ENCODE measurements at places on chromosomes 1 and 21.

GRCh38 chr1:235940285-235940684, 73.6 kb upstream of the LYST start:
- DNase-seq: no peak

GRCh38 chr1:36687312-36687711, 204.6 kb upstream of the CSF3R start:
- no peak for DNase-seq

- no peak for DNase-seq
Measured at GRCh38 chr1:71882637-71883036, 399.7 kb downstream of the NEGR1 start.

DNA sequence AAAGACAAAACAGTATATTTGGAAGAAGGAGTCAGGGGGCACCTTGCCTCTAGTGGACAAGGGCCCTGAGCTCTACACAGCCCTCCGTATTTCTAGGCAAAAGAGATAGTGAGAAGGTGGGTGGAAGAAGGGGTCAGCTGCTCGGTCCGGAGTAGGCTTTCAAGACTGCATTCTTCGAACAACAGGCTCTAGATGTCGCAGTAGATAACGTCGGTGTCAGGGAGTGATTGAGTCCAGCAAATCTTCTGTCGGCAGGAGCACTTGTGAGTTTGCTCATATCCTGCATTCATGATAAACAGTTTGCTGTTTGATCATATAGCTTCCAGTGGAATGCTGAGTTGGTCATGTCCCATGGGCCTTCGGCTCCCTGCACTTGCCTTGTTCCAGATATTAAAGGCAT, 36.8 kb downstream of the DIPK1A start:
- DNase-seq: no peak

DNA sequence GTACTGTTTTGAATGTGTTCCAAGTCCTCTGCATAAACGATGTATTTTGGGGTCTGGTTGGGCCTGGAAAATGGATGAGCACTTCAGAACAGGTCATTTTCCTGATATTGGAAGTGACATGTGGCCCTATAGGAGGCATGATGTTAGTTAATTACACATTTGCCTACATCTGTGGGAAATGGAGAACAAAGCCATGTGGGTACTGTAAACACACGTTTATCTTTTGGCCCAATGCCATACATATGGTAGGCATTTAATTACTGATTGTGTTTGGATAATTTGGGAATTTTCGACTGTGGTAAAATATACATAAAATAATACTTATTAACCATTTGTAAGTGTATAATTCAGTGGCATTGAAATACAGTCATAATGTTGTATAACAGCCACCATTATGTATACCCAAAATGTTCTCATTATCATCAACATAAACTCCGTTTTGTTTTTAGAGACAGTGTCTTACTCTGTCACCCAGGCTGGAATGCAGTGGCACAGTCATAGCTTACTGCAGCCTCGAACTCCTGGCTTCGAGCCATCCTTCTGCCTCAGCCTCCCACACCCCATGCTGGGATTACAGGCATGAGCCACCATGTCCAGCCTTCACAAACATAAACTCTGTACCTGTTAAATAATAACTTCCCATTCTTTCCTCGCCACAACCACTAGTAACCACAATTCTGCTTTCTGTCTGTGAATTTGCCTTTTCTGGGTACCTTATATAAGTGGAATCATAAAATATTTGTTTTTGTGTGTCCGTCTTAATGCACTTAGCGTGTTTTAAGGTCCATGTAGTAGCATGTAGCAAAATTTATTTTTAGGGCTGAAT, 11.9 kb upstream of the RNPEP start:
- DNase-seq: no peak

GRCh38 chr1:31054958-31055481, 10.5 kb downstream of the PUM1 start:
- DNase-seq: no peak

- DNase-seq: no peak
Measured at GRCh38 chr21:37686991-37687810, 229.1 kb downstream of the KCNJ6 start.

- DNase-seq: no peak
Measured at GRCh38 chr21:14120091-14120734, 90.5 kb downstream of the LIPI start.

DNA sequence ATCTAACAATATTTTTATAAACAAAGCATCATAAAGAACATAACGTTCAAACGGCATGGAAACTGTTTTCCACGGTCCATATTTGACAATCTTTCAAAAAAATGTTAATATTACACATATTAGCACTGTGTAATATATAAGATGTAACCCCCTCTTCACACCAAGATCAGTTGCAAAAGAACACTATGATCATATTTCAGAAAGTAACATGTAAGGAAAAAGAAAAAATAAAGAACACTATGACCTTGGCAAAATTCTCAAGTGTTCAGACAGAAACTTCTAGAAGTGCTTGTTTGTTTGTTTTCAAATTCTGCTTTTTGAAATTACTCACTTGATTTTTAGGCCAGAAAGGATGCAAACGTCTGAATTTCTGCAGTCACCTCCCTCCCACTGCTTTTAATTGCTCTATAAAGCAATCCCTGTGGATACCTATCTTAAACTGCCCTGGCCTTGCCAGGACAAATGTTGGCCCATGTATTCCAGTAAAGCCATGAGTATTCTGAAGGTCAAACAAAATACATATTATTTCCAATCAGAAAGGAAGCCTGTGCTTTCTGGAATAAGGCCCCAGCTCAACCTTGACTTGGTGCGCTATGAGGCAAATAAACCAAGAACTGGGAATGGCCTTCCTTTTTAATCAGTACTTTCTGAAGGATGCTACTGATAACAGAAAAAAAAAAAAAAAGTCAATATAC, 68.6 kb downstream of the TGFBR3 start:
- DNase-seq: no peak

GRCh38 chr1:228371741-228372182, 34.9 kb downstream of the TRIM11 start:
- DNase-seq: no peak

DNA sequence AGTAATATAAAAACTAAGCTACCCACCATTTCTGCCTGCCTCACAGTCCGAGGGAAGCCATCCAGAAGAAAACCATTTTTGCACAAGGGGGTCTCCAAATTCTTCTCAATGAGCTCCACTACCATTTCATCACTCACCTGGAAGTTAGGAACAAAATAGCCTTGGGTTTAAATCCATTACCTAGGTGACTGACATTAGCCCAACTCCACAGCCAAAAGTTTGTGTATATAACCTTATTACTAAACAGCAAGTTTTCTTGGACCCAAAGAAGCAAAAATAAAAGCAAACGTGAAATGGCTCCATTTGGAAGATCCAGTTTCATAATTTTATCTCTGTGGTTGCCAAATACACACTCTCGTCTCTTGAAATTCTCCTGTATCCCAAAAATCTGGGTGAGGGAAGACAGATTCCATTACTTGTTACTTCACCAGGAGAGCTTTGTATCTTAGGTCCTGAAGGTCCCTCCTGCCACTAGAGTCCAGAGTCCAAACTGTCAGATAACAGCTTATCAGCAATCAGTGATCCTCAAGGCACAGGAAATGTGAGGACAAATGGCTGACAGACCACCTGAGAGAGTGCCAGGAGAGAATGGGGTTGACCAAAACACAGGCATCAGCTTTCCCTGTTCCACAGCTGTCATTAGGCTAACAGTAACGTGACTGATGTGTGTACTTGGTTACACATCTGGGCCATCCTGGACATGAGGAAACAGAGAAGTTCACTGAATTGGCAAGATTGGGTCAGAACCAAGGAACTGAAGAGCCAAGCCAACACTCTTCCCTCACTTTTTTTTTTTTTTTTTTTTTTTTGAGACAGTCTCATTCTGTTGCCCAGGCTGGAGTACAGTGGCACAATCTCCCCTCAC, 14.9 kb downstream of the AK2 start:
- DNase-seq: no peak

GRCh38 chr1:42927920-42928505, 30.7 kb downstream of the SLC2A1 start:
- DNase-seq: no peak

DNA sequence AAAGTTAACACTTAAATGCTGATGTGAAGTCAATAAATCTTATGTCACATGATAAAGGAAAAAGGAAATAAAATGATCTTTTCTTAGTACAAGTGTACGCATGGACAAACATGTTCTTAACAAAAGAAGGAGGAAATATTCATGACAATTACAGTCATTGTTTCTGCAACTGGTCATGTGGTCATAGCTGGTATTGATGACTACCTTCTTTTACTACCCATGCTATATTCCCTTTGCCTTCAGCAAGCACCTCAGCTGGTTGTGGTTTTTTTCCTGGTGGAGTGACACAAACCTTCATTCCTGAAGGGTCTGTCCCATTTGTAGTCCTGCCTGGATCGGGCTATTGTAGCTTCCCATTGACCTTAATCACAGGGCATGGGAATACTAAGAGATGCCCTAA, 23.4 kb upstream of the TSHB start:
- DNase-seq: no peak

DNA sequence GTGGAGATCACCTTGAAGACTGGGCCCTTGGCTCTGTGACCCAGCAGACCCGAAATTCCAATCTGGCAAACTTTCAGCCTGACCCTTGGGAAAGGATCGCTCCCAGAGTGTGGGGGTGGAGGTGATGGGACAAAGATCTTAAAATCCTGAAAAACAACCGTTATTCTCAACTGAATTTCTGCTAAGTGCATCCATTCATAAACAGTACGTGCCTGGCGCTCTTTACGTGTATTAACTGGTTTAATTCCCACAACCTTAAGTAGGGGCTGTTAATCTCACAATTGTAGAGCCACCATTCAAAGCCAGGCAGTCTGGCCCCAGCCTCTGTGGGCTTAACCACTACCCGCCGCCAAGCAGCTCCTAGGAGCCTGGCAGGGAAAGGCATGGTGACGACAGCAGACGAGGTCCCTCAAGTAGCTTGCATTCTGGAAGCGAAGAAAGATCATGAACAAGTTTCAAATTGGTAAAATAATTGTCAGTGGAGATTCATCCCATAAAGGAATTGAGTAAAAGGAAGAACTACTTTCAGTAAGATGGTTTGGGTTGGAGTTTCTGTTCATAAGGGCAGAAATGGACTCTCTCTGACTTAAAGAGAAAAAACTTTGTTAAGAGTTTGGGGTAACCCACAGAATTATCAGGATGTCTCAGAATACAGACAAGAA, 11.4 kb upstream of the RGS16 start:
- DNase-seq: no peak

GRCh38 chr1:26832249-26832960, 5.9 kb downstream of the ZDHHC18 start:
- no peak for DNase-seq

DNA sequence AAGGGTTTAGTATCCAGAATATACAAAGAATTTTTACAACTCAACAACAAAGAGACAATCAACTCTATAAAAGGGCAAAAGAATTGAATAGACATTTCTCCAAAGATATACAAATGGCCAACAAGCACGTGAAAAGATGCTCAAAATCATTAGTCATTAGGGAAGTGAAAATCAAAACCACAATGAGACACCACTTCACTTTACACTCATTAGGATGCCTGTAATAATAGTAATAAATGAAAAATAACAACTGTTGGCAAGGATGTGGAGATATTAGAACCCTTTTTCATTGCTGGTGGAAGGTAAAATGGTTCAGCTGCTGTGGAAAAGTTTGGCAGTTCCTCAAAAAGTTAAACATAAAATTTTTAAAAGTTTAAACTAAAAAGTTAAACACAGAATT, 7.0 kb upstream of the ABCD3 start:
- DNase-seq: no peak

DNA sequence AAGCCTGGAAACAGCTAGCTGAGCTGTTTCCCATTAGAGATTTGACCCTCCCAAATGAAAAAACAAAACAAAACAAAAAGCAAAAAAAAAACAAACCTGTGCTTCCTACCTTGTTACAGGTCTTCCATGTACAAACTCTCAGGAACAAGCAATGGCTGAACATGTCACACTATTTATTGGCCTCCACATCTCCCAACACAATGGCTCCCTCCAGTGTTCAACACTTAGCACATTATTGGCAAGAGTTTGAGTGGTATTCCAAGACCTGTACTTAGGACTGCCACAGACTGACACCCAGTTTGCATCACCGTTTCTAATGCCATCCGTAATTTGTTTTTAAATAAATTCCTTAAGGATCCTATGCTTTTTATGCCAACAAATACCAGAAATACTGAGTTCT, 195.0 kb upstream of the OLFM3 start:
- no peak for DNase-seq

DNA sequence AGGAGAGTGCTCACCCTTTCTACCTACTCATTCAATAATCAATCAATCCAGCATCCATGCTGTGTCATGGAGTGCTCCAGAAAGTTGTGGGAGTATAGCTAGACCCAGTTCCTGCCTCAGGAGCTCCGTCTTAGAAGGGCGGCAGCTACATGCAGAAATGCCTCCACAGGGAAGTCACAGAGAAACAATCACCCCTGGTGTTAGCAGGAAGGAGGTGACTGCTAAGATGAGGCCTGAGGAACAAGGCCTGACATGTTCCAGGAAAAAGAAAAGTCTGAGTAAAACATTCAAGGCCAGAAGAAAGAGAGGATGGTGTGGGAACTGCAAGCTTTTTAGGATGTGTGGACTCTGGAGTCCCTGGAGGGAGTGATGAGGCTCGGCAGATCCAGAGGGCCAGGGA, 142.5 kb upstream of the MAGI3 start:
- DNase-seq: no peak

DNA sequence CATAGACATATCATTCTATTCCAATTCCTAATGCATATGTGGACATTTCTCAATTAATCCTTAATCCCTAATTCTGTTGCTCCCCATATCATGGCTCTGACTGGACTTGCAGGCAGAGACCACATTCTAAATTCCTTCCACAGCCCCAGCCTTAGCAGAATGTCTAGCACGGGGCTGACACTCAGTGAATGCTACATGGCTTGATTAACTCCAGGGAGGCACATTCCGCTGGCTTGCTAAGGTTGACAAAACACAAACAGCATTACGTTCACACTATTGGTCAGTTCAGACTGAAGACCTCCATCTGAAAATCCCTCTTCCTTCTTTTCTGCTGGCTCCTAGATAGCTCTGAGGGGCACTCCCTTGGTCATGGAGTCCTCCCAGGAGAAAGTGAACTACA, 119.4 kb downstream of the ASTN1 start:
- no peak for DNase-seq

- no peak for DNase-seq
Measured at GRCh38 chr1:232252546-232253118, 377.3 kb downstream of the SIPA1L2 start.

- DNase-seq: peak; percentile 74
Measured at GRCh38 chr1:205286335-205286950, 35.1 kb downstream of the NUAK2 start.

- DNase-seq: no peak
Measured at GRCh38 chr1:76075188-76075489, 593 bp downstream of the ST6GALNAC3 start.

- DNase-seq: no peak
Measured at GRCh38 chr1:33182896-33183295, 1.1 kb upstream of the TRIM62 start.
